ENCODE measurements at places on chromosomes 7 and 10.

DNA sequence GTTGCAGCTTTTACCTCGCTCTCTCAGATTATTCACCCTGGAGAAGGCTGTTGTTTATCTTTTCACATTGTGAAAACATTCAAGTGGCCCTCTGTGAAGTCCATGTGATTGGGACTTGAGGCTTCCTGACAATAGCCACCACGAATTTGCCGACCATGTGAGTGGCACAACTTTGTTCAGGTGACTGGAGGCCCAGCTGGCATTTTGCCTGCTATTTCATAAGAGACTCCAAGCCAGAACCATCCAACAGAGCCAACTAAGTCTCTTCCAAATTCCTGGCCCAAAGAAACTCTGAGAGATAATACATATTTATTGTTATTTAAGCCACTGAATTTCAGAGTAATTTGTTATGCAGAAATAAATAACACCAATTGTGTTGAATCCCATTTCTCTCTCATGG is 38.2 kb upstream of the CCSER2 start:
- no peak for DNase-seq

DNA sequence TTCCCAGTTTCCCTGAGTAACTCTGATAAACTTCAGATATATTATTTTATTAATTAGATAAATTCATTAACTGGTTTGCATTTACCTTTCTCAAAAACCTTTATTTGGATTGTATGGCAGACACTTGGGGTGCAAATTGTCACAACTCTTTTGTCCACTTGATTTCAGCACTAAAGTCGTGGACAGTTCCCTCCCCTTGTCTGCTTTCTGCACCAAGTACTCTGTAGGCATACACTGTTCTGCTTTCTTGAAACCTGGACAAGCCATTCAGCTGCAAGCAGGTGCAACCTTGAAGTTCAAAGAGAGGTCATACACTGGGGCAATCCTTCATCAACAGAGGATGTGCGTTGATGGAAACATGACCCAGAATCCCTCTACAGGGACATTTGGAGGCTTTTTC is 162.9 kb downstream of the ARL5B start:
- no peak for DNase-seq

- DNase-seq, result no peak
These were observed 75.4 kb downstream of the PLXNA4 start for GRCh38 chr7:132500727-132501440.

DNA sequence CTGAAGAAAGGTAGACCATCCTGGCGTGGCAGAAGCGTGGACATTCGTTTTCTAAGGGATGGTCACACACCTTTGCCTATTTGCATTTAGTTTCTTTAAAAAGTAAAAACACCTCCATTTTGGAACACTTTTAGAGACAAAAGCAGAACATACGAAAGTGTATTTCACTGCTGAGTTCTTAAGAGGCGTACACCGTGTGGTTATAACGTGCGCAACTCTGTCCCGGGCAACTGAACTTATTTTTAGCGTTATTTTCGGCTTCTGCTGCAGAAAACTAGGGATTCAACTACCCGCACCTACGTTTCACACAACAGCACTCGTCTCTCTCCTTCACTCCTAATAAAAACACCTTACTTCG is 557 bp upstream of the LSM8 start:
- DNase-seq, result no peak
